DMS79 (cell line): ENCODE measurements at places on chromosomes 13 and 19.

GRCh38 chr19:51771376-51772130, 10.6 kb downstream of the FPR2 start:
- DNase-seq = no peak

DNA sequence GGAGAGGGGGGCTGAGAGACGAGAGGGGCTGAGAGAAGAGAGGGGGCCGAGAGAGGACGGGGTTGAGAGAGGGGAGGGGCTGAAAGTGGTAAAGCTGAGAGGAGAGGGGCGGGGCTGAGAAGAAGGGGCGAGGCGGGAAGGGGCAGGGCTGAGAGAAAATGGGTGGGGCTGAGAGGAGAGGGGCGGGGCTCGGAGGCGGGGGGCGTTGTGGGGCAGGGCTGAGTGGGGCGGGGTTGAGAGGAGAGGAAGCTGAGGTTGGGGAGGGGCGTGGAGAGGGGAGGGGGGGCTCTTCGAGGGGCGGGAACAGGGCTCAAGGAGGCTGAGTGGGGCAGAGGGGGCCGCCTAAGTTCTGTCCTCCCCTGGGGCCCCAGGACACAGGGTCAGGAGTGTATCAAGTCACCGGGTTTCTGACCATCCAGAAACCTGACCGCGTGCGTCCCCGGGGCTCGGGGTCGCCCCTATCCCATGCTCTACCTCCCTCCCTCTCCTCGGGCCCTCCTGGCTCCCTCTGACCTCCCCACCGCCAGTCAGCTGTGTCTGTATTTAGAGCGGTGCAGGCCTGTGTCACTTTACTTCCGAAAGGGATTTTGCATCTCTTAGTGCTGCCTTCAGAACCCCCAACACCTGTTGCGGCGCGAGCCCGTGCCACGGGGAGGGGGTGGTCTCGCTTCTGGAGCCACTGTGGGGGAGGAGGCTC, 38.6 kb upstream of the SEMA6B start:
- DNase-seq = no peak

- DNase-seq = no peak
Observed at GRCh38 chr13:97214921-97215320, 7.2 kb upstream of the MBNL2 start.

DNA sequence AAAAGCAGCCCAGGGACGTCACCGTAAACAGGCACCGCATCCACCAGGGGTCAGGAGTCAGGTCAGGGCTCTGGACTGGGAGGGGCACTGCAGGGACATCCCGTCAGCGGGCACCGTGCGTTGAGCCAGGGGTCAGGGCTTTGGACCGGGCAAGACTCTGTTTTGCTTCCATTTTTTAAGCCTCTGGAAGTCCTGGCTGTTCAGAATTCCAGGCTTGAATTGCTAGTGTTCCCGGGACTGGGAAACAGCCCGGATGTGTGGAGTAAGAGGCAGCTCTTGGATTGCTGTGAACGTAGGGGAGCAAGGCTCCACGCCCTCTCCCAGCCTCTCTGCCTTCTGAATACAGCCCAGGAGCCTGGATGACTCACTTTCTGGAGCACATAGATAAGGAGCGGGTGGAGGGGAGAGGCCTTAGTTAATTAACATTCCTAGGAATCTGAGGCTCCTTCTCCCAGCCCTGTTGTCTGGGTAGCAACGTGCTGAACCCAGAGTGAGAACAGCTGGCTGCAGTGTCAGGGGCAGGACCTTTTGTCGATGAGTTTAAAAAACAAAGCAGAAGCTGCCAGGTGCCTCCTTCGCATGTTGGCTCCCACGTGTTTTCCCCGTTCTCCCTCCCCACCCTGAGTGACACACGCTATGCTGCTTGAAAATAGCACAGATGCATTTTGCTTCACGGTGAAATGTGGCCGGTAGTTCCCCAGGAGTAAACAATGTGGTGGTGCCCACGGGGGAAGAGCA, 21.9 kb downstream of the ATP11A start:
- peak; percentile 74 for DNase-seq

GRCh38 chr13:20185366-20186056, 7.2 kb downstream of the GJB2 start:
- DNase-seq = no peak

DNA sequence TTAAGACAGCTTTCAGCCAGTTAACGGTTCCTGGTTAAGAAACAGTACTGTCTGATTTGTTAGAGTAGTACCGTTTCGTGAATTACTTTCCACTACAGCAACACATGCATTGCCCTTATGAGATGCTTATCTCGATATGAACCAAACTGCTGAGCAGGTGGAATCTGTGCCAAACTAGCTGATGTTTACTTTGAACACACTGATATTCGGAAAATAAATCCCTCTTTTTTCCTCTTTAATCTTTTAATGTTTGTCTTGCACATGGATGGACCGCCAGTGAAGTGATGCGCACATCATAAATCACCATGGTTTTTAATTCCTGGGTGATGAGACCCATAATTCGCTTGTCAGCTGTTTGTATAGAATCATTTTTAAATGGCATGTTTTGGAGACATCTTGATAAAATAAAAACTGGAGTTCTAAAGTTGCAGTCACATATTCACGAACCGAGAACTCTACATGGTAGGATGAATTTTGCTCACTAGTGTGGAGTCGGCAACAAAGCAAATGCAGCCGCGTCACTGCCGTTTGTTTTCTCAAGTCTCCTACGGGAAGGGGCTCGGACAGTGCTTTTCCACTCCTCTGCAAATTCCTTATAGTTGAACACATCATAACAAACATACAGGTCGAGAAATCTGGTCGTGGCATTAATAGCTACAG, 1.1 kb downstream of the GJA3 start:
- DNase-seq = no peak

- no peak for DNase-seq
Observed at GRCh38 chr19:47230054-47230920, 712 bp downstream of the BBC3 start.

GRCh38 chr19:46726971-46727501, 10.1 kb upstream of the PRKD2 start:
- DNase-seq = no peak

DNA sequence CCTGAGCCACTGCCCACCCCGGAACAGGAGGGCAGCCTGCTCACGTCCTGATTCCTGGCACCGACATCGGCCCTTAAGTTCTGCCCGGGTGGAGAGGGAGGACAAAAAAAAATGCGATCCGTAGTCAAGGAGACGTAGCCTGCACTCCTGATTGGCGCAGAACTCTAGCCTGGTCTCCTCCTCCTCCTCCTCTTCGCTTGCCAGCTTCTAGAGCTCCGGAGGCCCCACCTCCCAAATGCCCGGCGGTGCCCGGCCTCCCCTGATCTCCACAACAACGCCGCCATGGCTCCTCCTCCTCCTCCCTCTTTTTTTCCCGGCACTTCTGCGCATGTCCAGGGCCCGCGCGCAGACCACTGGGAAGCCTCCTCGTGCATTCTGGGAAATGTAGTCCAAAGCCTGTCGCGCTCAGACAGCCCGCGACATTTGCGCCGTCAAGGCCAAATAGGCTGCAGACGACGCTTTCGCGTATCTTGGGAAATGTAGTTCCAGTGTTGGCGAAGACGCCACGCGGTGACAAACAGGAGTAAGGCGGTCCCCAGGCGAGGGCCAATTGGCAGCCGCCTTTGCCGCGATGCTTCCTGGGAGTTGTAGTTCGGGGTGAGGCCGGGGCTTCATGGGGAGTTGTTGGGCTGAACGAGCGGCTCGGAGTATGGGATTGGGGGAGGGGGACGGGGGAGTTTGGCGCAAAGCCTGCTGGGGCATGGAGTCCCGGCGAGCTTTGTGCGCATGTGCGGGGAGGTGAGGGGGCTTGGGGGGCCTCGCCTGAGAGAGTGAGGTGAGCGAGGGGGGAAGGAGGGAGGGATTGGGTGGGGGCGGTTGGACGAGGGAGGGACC, at the start of gene ZNF444:
ZNF444 (plus strand) TSS at position 705 of the 834 bp plus-strand sequence. CDS start 5,625 bp downstream, outside the sequence.
- peak; percentile 100 for DNase-seq

DNA sequence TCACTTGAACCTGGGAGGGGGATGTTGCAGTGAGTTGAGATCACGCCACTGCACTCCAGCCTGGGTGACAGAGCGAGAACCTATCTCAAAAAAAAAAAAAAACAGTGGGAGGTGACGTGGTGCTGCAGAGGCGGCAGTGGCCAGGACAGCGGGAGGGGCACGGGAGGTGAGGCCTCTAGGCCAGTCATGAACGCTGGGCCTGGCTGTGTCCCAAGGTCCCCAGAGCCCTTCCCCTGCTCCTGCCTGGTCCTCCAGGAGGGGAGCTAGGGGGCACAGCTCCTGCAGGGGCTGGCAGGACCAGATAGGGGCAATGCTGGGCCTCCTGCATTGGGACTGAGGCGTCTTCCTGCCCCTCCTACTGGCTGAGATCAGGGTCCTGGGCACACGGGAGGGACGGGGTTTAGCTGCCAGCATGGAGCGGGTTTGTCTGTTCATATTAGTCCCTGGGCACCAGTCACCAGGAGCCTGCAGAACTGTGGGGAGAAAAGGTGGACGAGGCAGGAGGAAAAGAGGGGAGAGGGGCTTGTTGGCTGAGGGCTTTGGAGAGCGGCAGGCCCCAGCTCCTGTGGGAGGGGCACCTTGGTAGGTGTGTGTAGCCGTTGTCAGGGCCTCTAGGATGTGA, 4.5 kb downstream of the MAP2K7 start:
- no peak for DNase-seq

GRCh38 chr13:98559169-98559568, 17.7 kb downstream of the STK24 start:
- no peak for DNase-seq

DNA sequence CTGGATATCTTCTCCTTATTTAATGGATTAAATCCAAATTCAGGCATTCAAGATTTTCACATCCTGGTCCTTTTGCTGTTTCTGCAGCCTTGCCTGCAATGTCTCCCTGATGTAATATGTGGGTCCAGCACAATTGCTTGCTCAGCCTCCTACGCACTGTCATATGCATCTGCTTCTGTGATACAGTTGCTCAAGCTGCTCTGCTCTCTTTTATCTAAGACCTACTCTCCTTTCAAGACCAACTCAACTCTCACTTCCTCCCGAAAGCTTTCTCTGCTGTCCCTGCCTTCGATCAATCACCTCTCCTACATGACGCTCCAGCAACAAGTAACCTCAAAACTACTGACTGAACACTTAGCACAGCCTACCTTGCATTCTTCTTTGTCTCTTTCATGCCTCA, 138.2 kb downstream of the DCLK1 start:
- no peak for DNase-seq

DNA sequence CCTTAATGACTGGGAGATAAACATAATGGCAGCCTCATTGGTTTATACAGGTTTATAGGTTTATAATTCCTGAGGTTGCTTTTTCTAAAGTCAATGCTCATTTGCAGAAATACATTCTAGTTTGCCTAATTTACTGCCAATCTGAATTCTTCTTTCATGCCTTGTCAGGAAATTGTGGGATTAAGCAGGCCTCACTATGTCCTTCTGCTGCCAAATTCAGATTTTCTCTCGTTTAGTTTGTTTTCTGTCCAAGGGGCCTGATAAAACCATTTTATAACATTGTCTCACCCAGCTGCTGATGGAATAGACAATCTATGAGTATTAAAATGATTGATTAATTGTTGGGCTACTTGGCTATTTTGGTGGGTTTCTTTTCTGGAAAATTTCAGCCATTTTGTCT, 42.4 kb upstream of the OBI1 start:
- DNase-seq = no peak

- DNase-seq = no peak
Observed at GRCh38 chr13:101492251-101492910, 39.9 kb downstream of the ITGBL1 start.

GRCh38 chr19:1465191-1466016, 13.6 kb downstream of the C19orf25 start:
- no peak for DNase-seq

- no peak for DNase-seq
Observed at GRCh38 chr13:31880851-31881494, 141.6 kb downstream of the RXFP2 start.
